Fibroblast of gingiva (primary cell): ENCODE measurements at places on chromosomes 1 and 21.
A peak's percentile ranks its signal among the peaks of the same experiment; 100 is the strongest.

GRCh38 chr1:7508052-7508933, 262.8 kb upstream of the VAMP3 start:
- no peak for DNase-seq

DNA sequence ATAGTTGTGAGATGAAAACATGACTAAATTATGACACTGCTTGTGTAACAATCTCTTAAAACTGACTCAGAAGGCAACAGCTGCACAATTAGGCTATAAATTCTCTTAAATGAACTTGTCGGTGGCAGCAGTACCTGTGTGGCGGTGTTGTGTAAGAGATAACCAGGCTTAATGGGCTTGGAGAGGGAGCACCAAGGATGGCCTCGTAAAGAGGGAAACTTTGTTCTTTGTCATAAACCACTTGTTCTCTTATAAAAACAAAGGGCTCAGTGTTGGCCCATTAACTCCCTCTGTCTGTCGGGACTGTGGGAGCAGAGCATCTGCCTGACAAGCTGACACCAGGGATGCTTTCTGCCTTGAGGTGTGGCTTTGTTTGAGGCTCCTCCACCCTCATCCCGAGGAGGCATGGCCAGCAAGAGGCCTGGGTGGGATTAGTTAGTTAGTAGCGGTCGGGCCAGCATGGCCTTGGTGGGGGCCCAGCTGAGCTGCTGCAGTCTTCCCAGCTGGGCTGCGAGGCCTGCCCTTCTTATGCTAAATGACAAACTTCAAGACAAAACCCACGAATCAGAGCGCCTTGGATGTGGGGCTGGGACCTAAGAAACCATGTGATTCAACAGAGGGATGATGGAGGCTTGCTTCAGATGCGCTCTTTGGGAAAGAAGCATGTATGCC, 171.4 kb downstream of the CAMTA1 start:
- DNase-seq = no peak

- DNase-seq = no peak
These were observed 9.0 kb downstream of the UMODL1 start for GRCh38 chr21:42079939-42080787.

DNA sequence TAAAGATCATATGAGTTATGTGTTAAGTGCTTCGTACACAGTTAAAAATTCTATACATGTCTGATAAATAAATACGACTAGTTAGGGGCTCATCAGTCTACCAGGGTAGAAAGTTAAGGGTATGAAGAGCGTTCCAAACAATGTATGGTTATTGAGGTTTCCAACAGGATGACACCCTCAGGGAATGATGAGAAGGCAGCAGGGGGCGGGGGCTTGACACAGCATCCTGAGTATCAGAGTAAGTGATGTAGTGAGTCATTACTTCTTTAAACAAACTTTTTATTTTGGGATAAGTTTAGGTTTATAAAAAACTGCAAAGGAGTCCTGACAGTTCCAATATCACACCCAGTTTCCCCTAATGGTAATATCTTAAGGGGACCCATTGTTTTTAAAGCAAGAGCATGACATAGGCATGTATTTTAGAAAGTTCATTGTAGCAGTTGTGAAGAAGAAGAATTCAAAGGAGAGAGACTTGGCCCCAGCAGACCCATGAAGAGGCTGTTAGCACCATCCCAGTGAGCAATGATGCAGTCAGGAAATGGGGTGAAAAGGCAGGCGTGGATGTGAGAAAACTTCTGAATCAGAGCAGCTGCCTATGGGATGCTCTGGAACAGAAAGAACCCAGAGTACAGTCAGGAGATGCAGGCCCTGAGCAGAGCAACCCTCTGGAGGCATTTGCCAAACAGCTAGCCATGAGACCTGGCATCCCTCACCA, 15.0 kb upstream of the PSMB2 start:
- no peak for DNase-seq

DNA sequence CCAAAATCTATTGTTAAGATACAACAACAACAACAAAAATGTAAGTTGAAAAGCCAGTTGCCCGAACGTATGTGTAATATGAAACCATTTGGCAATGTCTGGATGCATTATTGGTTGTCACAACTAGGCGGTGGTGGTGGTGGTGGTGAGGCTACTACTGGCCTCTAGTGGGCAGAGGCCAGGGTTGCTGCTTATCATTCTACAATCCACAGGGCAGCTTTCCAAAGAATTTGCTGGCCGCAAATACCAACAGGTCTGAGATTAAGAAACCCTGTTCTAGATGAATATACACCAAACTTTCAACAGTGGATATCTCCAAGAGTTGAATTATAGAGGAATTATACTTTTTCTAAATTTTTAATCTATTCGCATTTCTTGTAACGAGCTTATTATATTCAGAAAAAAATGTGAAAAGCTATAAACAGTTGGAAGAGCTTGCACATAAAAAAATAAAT, 26.8 kb upstream of the ZNF697 start:
- DNase-seq = peak; percentile 47

DNA sequence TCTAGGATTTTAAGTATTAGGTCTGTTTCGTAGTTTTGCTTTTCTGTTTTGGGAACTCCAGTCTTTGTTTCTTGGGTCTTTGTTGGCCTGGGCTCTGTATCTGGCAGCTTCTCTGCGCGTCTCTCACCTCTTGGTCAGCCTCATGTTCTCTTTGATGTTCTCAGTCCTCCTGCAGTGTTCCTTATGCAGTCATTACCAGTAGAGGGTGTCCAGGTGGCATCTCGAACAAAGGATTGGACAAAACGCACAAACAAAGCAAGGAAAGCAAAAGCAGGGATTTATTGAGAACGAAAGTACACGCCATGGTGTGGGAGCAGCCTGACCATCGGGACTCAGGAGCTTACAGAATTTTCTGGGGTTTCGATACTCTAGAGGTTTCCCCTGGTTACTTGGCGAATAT, 133.7 kb upstream of the COL6A1 start:
- DNase-seq = no peak

DNA sequence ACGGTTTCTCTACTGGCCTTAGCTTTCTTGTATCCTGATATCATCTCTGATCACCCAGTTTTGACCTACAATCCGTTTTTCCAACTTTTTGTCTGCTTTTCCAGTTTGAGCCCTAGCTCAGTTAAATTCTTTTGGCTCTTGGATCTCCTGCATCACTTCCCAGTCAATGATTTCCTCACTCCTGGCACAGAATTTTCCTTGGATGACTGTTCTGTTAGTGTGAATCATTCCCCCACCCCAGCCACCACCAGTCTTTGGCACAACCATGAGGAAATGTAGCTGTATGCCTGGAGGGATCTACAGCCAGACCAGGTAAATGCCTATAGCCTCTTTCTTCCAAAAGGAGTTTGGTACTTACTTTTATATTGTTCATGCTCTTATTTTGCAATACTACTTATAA, 187.2 kb upstream of the PTGFR start:
- DNase-seq = peak; percentile 93

DNA sequence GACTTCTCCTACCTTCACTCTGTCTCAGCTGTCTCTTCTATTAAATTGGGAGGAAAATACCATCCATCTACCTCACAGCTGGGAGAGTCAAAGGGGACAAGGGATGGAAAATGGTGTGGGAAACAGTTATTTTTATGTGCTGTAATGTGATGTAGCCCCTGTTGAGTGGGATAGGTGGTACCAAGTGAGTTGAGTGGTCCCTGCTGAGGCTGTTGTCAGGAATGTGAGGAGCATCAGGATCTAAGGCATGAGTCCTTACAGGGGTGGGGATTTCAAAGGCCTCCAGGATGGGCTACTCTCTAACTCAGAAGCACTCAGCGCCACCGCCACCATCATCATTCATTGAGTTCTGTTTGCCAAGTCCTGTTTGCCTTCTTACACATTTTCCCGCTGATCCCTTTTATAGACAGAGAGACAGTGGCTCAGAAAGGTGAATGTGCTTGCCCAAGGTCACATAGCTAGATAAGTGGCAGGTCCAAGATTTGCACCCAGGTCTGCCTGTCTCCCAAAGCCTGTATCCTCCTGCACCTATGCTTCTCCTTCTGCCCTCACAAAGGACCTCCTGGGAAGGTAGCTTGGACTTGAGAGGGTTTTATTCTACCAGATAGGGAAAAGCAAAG, 4.6 kb upstream of the ID3 start:
- no peak for DNase-seq

DNA sequence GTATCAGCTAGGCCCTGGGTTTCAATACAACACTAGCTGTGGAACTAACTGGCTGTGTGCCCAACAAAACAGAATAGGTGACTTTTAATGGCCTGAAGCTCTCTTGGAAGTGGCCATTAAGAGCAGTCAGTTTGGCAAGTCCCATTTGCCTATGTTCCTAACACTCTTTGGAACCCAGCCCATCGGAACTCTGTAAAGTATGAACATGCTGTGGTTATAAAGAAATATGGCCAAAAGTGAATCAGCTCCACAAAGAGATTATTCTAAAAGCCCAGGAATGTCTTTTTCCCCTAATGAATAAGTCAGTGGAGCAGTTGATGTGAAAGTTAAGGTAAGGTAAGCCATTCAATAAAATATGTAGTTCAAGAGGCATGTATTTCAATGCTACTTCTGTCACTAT, 223.7 kb upstream of the ADAMTS5 start:
- no peak for DNase-seq

DNA sequence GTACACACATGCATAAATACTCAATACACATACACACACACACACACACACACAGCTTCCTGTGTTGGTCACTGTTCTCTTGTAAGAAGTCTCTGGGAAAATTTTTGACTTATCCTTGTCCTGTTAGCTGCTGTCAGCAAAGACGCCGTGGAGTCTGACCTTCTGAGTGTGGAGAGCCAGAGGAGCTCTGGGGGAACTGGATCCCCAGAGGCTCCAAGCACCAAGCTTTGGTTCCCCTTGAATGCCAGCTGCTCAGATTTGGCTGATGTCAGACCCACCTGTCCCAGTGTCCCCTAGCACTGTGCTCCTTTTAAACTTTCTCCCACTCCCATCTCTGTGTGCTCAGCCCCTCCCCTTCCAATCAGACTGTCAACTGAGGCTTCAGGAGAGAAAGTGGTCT, 319.1 kb downstream of the CAMTA1 start:
- no peak for DNase-seq

GRCh38 chr1:232428786-232429530, 201.0 kb downstream of the SIPA1L2 start:
- peak; percentile 72 for DNase-seq

DNA sequence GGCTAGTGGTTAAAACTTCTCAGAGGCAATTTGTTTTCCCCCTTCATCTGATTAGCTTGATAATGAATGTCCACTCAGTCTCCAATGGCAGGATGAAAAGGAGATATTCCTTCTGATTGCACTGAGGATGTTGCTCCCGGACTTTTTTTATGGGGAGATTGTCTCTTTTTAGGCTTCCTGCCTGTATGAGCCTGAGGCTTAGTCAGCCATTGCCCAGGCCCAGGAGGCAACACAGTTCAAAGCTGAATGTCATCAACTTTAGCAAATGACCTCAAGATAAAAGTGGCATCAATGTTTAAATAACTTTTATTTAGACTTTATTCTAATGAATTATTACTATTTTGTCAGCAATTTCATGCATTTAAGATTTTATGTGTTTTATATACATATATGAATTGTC, 162.9 kb upstream of the PTBP2 start:
- no peak for DNase-seq

DNA sequence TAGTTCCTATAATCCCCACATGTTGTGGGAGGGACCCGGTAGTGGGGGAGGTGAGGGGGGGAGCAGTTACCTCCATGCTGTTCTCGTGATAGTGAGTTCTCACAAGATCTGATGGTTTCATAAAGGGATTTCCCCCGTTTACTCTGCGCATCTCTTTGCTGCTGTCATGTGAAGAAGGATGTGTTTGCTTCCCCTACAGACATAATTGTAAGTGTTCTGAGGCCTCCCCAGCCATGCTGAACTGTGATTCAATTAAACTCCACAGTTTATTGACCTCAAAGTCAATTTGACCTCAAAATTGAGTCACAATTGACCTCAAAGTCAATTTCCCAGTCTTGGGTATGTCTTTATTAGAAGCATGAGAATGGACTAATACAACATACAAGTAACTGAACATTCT, 19.7 kb downstream of the DPH5 start:
- no peak for DNase-seq

DNA sequence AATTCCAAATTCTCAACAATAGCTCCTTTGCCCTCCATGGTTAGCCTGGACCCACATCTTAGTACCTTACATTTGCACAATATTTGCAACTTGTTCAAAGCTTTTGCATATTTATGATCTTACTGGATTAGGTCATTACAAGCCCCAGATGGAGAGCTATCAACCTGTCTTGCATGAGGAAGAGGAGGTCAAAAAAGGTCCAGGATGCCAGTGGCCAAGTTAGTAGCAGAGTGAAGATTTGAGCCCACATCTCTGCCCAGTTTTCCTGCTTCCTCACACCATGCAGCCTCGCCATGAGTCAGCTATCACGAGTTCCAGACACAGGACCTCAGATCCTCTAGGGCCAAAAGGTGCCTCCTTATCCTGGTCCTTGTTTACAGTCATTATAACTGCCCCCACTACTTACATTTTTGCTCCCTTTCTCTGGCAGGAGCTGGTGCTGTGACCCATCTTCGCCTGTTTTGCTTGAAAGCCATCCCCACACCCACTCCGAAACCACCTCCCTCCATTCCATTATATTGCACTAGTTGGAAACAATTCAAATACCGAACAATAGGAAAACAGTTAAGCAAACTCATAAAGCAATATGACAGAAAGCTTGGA, 5.0 kb upstream of the AHCYL1 start:
- DNase-seq = peak; percentile 45

DNA sequence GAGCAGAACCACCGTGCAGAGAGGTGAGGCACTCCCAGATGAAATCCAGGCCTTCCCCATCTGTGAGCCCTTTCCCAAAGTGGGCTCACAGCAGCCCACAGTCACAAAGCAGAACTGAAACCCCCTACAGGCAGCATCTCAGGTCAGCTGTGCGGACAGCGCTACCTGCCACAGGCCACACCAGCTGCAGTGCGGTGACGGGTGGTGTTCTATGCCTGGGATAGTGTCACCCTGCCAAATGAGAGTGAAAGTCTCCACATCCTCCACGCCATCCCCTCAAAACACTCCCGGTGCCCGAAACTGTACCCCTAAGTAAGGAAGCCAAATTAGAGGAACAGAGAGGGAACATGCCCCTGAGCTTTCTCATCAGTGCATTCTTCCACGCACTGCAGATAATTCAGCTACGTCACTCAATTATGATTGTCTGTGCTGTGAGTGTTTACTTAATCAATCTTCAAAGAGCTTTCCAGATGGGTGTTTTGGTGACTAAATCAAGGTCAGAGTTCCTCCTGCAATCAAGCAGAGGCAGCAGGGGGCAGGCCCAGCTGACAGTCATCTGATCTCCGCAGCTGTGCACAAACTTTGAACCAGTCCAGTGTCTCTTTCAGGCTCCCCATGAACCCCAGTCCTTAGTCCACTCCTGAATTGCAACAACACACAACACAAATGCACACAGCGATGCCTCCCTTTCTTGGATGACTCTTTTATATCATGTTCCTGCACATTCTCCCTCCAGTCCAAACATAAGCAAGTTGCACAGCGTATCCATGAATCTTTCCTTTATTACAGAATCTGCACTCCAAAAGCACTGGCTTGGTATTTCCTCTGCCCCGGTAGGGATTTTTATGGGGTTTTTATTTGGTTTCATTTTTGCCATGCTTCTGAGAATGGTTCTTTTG, 150.0 kb downstream of the TOMM20 start:
- DNase-seq = peak; percentile 91

GRCh38 chr1:61572046-61572445, 152.9 kb downstream of the TM2D1 start:
- DNase-seq = no peak

GRCh38 chr1:2786329-2787162, 14.9 kb downstream of the TTC34 start:
- no peak for DNase-seq
